ENCODE measurements at places on chromosomes 2 and 18.

GRCh38 chr2:193990868-193991267 lies 1666.2 kb upstream of the SLC39A10 start:
- no peak for DNase-seq

GRCh38 chr2:62304429-62305417 lies 108.8 kb downstream of the B3GNT2 start:
- peak; percentile 49 for DNase-seq

DNA sequence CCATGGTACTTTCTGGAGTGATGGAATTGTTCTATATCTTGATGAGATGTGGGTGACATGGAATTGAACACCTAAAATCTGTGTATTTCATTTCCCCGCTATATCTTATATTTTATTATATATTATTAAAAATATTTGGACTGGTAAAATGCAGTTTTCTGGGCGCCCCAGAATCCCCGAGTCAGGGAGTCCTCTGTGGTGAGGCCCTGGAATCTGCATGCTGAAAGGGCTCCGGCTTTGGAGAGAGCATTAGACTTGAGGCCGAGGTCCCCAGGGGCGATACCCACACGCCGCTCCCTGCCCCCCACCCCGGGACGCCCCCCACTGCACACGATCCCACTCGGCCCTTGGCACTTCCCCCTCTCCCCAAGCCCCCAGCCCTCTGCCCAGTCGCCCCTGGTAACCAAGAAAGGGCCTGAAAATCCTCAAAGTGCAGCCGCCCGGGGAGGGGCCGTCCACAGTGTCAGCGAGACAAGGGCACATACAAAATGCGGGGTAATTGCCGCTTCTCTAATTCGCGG lies 126.0 kb downstream of the ZFP36L2 start:
- no peak for DNase-seq

DNA sequence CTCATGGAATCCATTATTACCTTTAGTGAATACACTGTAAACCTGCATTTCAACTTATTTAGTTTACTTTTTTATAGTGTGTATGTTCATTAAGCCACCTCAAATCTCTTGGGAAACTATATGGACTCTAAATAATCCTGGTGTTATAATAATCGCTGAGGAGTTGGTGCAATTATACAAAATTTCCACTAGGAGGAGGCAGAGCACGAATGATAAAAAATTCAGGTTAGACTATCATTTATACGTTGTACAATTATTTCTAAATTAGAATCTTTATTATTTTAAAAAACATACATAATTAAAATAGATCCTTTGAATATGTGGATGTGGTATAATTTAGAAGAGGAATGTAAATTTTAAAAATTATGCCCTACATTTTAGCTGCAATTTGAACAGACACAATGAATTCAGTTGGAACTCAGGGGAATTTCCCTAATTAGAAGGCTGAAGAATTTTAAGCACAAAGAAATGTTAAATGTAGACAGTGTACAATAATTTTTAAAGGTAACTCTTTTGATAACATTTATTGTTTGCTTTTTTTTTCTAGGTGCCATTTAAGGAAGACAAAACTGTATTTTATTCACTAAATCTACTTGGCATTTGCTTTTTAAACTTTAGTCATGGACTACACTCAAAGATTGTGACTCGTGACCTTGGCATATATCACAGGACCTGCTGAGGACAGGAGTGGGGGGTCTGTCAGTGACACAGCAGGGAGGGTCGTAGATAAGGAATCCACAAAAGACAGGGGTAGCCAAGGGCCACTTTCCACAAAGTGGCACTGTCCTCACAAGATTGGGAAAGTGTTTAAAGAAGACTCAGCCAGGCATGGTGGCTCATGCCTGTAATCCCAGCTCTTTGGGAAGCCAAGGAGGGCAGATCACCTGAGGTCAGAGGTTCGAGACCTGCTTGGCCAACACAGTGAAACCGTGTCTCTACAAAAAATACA lies 45.5 kb downstream of the RAB12 start:
- peak; percentile 36 for DNase-seq

- no peak for DNase-seq
These were observed 70.7 kb downstream of the CABYR start for GRCh38 chr18:24209558-24209957.

GRCh38 chr18:9062418-9062751 lies 40.1 kb upstream of the NDUFV2 start:
- DNase-seq, result no peak

DNA sequence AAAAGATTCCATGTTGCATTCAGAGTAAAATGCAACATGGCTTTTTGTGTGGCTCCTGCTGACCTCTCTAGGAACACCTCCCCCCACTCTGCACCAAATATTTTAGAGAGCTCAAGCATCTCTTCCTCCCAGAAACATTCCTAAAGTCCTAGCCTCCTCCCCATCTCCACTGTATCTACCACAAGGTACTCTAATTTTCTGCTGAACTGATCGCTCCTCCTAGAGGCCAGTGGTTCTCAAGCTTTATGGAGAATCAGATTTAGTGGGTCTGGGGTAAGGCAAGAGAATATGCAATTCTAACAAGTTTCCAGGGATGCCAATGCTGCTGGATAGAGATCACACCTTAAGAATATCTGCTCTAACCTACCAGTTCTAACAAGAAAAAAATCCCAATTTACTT lies 89.5 kb upstream of the HNRNPA3 start:
- peak; percentile 47 for DNase-seq

DNA sequence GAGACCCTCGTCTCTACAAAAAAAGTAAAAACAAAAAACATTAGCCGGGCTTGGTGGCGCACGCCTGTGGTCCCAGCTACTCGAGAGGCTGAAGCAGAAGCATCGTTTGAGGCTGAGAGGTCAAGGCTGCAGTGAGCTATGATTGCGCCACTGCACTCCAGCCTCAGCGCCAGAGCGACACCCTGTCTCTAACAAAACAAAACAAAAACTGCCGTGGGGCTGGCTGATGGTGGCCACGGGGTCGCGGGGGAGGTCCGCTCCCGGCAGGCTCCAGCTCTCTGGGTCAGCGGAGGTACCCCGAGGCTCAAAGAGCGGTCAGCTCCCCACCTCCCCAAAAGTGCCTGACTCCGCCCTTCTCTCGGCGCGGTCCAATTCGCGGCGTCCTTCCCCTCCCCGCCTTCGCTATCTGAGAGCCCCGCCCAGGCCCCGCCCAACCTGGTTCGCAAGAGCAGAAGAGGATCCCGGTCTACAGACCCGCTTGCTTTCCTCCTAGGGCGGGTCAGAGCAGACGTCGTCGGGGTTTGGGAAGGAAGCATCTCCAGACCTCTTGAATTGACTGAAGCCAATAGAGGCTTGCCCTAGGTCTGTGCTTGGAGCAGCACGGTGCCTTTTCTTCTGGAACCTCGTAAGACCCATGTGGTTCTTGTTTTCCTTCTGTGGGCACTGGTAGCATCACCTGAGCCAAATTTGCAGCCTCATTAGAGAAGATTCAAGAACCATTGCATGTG lies 7.8 kb downstream of the RAX start:
- peak; percentile 96 for DNase-seq

GRCh38 chr2:16142383-16143361 lies 202.3 kb downstream of the MYCN start:
- DNase-seq, result no peak

GRCh38 chr2:105403783-105404698 lies 5.2 kb upstream of the FHL2 start:
- DNase-seq, result peak; percentile 59

GRCh38 chr2:152122161-152122560 lies 23.3 kb upstream of the CACNB4 start:
- no peak for DNase-seq

- peak; percentile 44 for DNase-seq
These were observed 120.5 kb downstream of the ZFP36L2 start for GRCh38 chr2:43105586-43106558.

GRCh38 chr2:157468931-157469708 lies 25.2 kb upstream of the CYTIP start:
- DNase-seq, result no peak

DNA sequence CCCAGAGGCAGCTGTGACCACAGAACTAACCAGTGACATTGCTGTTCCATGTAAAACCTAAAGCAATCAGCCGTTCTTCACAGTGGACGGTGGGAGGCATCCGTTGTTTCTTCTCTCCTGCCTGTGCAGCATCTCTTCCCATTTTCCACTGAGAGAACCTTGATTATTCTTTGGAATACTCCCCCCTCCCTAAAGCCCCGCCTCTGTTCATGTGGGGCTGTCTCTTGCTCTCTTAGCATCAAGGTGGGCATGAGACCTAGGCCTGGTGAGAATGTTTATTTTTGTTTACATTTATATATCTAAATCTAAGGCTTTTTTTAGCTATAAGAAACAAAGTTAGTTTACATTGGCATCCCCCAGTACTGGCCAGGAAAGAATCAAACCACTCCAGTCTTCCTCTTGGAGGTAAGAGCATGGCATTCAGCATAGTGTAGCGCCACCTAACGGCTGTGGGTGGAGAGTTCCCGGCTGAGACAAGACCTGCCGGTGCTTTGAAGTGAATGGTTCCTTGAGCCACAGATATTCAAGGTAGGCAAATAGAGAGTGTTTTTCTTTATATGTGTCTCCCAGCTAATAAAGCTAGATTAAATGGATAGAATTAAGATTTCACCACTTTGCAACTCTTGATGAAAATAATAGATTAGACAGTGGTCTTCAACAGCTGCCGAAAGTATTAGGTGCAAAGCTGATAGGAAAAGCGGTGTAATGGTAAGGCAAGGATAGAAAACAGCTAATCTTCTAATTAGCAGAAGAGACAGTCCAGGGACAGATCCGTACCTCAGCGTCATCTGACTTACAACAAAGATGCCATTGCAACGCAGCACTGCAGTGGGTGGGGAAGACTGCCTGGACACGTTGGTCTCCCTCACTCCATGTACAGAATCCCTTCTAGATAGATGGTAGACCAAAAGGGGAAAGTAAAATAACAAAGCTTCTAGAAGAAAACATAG lies 219.6 kb upstream of the RAB12 start:
- peak; percentile 93 for DNase-seq

DNA sequence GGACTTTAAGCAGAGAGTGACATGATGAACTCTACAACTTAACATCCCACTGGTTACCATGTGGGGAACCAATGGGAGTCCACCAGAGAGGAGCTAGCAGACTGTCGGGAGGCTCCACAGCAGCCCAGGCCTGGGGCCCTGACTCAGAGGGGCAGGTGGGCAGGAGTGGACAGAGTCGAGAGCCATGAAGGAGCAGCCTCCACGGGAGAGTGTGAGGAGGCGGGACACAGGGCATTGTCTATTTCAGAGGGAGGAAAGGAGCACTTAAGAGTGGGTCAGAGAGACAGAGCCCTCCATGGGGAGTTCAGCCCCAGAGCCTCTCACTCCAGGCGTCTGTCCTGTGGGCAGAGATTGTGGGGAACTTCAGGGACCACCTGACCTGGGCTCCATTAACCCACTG lies 118.7 kb downstream of the CYP26B1 start:
- no peak for DNase-seq

GRCh38 chr2:241576293-241576654 lies 17.7 kb downstream of the BOK start:
- peak; percentile 44 for DNase-seq

DNA sequence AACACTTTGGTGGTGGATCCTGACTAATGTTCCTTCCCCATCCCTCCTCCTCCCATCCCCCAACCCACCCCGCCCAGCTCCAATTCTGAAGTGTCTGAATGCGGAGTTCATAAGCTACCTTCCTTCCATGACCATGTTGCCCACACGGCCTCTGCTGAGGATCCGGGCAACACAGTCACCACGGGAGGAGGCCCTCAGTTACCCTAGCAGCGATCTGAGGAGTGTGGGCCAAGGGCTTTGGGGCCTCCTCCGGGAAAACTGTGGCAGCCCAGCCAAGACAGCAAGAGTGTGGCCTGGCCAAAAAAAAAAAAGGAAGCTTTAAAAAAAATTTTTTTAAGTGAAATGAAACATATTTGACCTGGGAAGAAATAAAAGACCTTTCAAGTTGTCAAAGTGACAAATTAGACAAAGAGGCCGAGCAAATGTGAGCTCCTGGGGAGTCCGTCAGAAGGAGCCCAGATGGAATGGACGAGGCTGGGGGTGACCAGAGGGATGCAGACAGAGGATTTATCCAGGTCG lies 169.0 kb upstream of the PKDCC start:
- DNase-seq, result no peak

GRCh38 chr18:74291472-74291770 lies 342 bp downstream of the CYB5A start:
- no peak for DNase-seq

GRCh38 chr2:179581605-179582004 lies 279.8 kb downstream of the ZNF385B start:
- no peak for DNase-seq

- no peak for DNase-seq
These were observed 76.9 kb upstream of the PMAIP1 start for GRCh38 chr18:59822612-59823550.

- no peak for DNase-seq
These were observed 22.4 kb downstream of the NCOA1 start for GRCh38 chr2:24513281-24514071.

DNA sequence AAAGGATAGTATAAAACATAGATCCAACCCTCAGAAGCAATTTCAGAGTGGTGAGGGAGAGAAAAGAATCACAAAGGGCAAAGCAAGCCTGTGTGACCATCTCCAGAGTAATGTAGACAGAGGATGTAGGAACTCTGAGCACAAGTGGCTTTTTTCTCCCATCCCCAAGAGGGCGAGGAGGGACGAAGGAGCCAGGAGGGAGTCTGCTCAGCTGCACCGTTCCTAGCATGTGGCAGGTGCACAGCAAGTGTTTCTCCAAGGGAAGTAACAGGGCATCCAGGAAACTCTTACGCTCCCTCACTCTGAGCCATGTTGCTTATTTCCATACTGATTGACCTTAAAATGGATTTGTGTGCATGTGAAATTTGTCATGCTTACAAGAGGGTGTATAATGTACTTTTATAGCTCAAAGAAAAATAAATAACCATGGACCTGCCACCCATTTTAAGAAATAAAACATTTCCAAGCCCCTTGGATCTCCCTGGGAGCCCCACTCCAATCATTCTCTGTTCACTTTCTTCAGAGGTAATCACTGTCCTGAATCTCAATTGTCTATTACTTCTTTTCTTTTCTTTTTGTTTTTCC lies 37.8 kb upstream of the SEC11C start:
- DNase-seq, result peak; percentile 50

- DNase-seq, result no peak
These were observed 1287.8 kb upstream of the TMEFF2 start for GRCh38 chr2:193482557-193482956.

DNA sequence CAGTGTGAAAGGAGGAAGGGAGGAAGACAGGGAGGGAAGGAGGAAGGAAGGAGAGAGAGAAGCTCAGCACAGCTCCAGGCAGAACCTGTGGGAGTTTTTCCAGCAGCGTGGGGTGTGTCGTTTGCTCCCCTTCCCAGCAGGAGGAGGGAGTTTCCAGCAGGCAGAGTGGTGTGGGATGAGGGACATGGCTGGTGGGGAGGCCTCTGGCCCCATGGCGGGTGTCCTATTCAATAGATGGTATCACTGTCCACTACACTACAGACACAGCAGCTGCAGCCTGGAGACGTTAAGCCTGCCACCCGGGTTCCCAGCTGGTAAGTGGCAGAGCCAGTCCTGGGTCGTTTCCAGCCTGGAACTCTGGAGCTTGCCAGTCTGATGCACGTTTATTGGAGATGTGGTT lies 44.7 kb downstream of the GLI2 start:
- DNase-seq, result no peak
